WTC11 (cell line): ENCODE measurements at places on chromosomes 2 and 18.

DNA sequence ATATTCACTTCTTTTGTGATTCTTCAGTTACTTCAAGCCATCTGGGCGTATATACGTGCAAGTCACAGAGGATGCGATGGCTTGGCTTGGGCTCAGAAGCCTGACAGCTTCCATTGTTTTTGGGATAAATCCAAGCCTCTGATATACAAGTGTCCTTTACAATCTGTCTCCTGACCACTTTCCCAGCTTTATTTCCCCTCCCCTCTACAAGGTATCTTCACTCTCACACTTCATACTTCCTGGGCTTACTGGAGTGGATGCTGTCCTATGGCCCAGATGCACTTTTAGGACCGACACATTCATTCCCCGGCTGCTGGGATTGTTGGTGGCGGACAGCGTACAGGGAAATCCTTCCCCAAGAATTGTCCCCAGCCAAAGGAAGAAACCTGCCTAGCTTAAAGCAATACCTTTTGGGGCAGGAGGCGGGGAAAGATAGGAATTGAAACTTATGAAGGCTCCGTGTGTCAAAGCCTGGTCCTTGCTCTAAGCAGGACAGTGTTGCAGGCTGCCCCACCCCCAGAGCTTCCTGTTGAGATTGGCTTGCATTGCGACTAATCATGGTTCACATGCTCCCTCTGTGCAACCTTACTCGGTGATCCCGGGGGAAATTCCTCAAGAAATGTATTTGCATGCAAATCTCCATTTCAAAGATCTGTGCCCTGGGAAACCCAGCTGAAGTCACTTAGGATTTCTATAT, 802.9 kb upstream of the ID2 start:
- DNase-seq: peak; percentile 79

GRCh38 chr2:105783151-105783738, 38.5 kb downstream of the NCK2 start:
- no peak for DNase-seq

DNA sequence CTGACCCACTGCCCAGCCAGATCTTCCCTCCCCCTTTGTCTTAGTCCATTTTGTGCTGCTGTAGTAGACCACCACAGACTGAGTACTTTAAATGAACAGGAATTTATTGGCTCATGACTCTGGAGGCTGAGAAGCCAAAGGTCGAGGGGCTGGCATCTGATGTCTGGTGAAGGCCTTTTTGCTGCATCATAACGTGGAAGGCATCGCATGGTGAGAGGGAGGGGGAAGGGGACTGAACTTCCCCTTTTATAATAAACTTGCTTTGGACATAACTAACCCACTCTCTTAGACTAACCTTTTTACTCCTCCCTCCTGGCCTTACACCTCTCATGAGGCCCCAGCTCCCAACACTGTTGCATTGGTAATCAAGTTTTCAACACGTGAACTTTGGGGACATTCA, 83.8 kb downstream of the MAP4K4 start:
- no peak for DNase-seq

GRCh38 chr2:161754379-161754778, 130.2 kb downstream of the SLC4A10 start:
- DNase-seq: no peak

GRCh38 chr2:71333619-71334018, 2.0 kb downstream of the ZNF638 start:
- no peak for DNase-seq

- no peak for DNase-seq
These were observed 226.7 kb downstream of the ARHGAP15 start for GRCh38 chr2:143355870-143356269.

- DNase-seq: no peak
These were observed 432.5 kb upstream of the FSIP2 start for GRCh38 chr2:185306119-185306518.

DNA sequence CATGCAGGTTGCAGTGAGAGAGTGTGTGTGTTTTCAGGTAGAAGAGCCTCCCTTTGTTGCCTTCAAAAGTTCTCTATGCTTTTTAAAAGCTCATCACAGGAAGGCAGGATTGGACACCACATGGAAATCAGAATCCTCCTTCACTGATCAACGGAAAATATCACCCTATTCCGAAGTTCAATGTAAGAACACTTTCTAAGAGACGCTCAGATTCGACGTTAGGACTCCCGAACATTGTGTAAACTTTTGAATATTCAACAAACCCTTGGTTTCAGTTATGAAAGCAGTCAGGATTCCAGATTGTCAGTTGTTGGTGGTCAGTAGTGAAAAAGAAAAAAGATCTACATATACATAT, 561.4 kb upstream of the ID2 start:
- DNase-seq: no peak

- DNase-seq: no peak
These were observed 28.8 kb downstream of the ITGAV start for GRCh38 chr2:186618696-186619095.

DNA sequence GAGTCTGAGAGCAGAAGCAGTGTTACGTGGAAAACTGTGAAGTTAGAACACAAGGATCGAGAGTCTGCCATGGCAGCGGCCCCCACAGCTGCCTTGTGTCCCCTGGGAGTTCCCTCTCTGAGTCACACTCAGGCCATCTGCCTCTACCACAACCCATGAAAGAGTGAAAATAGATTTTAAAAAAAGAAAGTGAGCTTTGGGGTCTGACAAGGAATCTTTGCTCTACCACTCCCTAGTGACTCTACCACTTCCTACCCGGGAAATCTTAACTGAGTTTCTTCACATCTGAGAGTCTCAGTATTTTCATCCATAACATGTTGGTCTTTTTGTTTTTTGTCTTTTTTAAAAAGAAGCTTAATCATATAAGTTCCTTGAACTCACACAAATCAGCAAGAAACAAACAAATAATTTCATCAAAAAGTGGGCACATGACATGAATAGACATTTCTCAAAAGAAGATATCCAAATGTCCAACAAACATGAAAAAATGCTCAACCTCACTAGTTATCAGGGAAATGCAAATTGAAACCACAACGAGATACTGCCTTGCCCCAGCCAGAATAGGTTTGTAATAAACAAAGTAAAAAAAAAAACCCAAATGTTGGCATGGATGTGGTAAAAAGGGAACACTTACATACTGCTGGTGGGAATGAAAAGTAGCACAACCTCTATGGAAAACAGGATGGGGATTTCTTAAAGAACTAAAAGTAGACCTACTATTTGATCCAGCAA, 2.4 kb upstream of the MSGN1 start:
- DNase-seq: no peak

GRCh38 chr2:27024812-27025211, 8.0 kb upstream of the TMEM214 start:
- peak; percentile 45 for DNase-seq

DNA sequence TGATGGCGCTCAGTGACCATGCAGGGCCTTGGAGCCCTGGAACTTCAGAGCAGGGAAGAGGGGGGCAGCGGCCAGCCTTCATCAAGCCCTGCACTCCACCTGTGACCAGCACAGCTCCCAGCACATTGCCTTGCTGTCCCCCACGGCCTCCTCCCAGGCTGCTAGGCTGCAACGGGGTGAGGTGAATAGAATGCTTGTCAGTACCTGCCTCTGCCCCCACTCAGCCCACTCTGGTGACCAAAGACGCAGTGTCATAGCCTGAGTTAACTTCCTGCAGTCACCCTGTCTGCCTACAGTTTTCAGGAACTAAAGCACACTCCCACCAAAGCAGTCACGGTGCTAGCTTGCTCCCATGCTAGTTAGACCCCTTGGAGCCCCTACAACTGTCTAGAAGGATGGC, 72.1 kb downstream of the STPG4 start:
- DNase-seq: no peak

- DNase-seq: no peak
These were observed 151.0 kb downstream of the HDAC4 start for GRCh38 chr2:239249776-239250175.

GRCh38 chr2:25341011-25341727, 556 bp downstream of the DNMT3A start:
- no peak for DNase-seq

DNA sequence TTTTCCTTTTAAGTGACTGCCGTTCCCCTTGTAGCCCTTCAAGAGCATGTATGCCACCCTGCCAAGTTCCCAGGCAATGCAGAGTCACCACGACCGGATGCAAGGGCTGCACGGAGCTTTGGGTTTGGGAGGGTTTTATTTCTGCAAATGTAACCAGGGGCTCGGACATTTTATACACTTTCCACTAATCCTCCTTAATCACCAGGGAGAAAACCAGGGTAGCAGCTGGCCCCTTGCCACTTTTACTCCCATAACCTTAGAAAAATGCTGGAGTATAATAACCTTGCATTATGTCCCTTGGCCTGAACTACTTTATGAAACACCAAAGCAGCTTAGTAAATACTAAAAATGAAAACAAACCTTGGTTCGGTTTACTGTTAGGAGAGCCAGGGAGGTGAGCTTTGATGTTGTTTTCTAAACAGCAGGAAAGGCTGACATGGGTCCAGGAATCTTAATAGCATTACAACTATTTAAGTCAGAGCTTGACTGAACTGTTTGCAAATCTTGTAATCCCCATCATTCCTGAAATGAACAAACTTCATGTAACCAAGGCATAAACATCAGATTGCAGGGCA, 152.8 kb upstream of the RIOK3 start:
- no peak for DNase-seq

GRCh38 chr2:66421612-66422011, 13.3 kb upstream of the MEIS1 start:
- no peak for DNase-seq

- DNase-seq: no peak
These were observed 220.7 kb downstream of the CAMKMT start for GRCh38 chr2:44582363-44583008.

DNA sequence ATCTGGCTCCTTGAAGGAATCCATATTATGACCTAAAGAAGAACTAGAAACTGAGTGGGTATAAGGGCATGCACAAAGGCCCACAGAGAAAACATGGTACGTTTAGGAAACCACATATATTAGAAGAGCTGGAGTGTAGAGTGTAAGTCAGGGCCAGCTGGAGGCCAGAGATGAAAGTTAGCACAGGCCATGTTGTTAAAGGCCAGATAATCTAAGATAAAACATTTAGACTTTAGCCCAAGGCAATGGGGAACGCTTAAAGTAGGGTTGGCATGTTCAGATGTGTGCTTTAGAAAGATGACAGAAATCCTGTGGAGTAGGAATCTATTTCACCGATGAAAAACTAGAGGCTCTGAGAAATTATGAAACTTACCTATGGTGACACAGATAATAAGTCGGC, 229.1 kb upstream of the NRP2 start:
- no peak for DNase-seq

DNA sequence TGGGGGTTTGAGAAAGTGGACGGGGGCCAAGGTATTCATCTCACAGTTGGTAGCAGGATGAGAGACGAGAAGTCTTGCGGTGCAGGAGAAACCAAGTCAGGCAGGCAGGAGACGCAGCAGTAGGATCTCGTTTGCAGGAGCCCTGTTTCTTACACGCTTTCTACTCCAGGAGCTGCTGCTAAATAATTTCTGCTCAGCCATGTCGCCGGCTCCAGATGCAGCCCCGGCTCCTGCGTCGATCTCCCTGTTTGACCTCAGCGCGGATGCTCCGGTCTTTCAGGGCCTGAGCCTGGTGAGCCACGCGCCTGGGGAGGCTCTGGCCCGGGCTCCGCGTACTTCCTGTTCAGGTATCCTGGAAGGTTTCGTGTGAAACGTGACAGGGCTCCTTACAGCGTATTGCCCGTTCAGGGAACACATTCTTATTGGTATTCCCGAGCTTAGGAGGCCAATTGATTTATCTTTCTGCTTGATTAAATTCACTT, 494 bp downstream of the ANKZF1 start:
- peak; percentile 45 for DNase-seq

DNA sequence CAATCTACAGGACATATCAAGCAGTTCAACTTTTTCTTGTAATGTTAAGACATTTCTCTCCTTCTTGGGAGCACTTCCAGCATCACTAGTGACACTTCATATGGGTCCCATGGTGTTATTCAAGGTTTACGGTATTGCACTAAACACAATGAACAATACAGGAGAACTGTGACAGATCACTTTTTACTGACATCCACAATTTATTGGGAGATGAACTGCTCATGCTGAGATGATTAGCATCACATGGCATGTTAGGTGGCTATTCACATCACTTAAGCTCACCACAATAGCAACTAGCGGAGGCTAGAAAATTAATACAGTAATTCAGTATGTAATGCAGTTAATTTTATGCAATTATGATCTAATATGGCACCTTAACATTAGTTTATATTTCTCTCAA, 264.4 kb downstream of the ERBB4 start:
- no peak for DNase-seq

GRCh38 chr2:231100990-231101389, 23.9 kb downstream of the HTR2B start:
- no peak for DNase-seq

DNA sequence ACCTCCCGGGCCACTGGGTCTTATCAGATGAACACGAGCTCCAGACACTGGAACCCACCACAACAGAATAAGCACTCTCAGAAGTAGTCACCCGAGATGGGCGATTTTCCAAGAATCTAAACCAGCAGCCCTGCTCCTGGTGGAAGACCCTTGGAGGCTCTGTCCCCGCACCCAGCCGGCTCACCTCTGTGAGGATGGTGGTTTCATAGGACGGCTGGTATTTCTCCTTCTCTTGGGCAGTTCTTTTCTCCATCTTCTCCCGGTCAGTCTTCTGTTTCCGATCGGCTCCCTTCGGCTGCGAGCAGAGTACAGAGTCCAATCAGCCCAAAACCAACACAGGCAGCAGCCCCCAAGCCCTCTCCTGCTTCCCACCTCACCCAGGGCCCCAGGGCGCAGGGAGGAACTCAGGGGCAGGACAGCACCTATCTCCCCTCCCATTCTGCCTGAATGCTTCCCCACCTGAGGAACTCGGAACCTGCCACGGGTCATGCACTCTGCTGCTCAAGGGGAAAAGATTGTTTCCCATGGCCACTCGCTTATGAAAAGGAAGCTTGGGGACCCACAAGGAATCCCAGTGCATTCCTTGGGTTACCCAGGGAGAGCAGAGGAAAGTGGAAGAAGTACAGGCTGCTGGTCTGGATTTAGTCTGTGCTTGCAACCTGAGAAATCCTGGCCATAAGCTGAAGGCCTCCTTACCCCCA, 42.7 kb downstream of the TFCP2L1 start:
- no peak for DNase-seq

- DNase-seq: no peak
These were observed 10.4 kb downstream of the TBR1 start for GRCh38 chr2:161426455-161426921.

DNA sequence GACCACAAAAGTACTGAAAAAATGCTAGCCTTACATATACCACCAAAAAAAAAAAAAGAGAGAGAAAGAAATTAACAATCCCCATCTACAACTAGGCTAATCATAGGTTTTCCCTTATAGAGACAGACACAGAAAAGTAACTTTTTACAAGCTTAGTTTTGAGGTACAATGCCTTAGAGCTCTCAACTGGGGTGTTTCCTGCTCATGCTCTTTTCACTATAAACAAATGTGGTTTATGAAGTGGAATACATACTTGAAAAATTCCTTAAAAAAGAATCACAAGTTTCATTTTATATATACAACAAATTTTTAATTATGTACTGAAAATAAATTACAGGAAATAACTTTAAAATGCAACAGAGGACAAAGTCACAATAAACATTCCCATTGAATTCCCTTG, 82.5 kb downstream of the ATL2 start:
- no peak for DNase-seq

DNA sequence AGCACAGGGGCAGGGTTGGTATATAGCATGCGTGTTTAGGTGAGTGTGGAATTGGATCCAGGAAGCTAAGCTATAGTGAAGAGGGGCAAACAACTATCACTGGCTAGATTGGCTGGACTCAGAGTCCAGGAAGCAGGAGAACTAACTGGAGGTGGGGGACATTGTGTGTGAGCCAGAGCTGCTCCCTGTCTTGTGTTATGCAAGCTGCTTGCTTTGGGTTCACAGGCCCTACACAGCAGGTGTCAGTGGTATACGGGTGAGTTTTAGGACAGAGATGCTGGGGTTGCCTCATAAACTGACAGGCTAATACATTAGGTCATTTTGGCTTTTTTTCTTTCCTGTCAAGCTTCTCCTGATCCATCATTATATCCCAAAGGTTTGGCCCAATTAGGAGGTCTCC, 87.5 kb downstream of the CCDC85A start:
- DNase-seq: peak; percentile 12
